ENCODE measurements at places on chromosomes 12 and 14.

DNA sequence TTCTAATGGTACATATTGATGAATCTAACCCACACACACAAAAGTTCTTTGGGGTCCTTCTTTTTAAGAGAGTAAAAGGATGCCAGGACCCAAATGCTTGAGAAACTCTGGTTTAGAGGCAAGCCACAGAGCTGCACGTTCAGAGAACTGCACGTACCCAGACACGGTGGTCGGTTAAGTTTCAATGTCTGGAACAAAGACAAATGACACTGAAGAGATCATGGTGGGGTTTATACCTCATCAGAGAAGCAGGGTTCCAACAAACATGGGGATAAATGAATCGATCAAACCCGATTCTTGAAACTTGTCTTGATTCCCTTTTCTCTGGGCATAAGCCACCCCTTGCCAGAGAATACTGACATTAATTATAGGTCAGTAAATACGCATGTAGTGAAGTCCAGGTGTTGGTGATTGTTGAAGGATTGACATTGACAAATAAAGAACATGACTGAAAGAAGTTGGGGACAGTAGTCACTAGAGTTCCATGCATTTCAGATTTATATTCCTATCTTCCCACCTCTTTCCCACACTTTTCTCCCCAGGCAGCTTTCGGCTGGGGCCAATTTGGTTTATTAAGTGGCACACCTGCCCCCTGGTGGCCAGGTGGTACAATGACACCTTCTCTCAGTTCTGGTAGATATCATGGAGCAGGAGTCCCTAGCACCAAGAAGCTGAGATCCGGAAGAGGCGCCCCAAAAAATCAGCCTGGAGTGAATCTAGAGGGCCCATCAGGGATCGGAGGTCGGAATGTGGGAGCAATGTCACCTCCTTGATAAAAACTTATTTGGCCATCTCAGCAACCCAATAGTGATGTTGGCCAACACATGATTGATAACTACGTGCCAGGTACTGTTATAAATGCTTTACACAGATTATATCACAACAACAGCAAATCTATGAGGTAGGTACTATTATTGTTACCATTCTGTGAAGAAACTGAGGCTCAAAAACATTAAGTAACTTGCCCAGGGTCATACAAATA lies 17.8 kb upstream of the HDAC7 start:
- peak; percentile 67 for DNase-seq

DNA sequence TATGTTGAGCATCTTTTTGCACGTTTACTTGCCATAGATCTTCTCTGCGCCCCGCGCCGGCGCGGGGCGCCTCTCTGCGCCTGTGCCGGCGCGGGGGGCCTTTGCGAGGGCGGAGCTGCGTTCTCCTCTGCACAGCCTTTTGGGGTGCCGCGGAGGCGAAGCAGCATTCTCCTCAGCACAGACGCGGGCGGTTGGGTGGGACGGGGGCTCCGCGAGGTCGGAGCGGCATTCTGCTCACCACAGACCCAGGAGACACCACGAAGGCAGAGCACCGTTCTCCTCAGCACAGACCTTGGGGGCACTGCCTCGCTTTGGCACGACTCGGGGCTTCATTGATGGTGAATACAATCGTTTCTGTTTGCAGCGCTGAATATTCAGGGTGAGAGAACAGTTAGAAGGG lies 28.5 kb upstream of the ANHX start:
- DNase-seq, result no peak

- DNase-seq, result no peak
These were observed 117.0 kb downstream of the TTC8 start for GRCh38 chr14:88941414-88941813.

DNA sequence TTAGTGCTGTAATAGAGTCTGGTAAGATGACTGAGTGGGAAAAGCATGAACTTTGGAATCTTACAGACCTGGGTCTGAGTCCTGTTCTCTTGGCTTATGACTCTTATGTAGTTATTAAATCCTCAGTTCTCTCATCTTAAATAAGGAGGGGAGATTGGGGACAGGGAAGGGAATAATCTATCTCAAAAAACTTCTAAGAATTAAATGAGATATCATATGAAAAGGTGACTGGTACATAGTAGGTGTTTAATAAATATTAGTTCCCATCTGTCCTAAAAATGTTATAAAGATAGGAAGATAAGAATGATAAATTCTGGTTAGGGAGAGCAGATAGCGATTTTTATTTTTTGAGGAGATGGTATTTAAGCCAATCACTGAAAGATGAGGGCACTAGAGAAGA lies 119.1 kb downstream of the INSM2 start:
- no peak for DNase-seq

DNA sequence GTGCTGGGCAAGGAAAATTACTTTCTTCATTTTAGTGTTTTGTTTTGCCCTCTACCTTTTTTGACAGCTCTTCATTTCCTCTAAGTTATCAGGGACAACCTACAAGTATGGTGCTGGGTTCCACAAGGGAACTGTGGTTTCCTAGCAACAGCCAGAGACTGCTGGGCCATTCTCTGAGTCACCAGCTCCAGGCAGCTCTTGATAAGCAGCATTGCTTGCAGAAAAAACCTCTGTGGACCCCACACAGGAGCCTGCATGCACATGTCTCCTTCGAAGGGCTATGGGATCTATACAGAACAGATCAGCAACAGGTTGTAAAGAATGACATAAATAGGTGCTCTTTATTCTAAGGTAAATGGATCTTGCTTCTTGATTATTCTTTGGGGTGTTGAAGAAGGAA lies 81.0 kb upstream of the CCDC196 start:
- DNase-seq, result no peak

DNA sequence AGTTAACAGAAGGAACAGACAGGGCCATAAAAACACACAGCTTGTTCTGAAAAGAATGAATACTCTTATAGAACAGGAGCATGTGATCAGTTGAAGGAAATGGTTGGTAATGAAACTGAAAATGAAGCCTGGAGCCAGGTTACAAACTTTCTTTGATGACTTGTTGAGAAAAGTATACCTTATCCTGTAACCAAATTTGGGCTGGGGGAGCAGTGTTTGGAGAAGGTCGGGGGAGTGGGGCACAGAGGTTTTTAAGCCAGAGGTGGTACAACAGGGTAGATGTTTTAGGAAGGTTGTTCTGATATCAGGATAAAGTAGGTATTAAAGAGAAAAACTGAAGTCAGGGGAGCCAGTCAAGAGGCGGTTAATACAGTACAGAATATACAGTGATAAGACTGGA lies 8.2 kb downstream of the GOLT1B start:
- DNase-seq, result no peak

GRCh38 chr12:56930241-56930640 lies 4.0 kb downstream of the SDR9C7 start:
- no peak for DNase-seq

DNA sequence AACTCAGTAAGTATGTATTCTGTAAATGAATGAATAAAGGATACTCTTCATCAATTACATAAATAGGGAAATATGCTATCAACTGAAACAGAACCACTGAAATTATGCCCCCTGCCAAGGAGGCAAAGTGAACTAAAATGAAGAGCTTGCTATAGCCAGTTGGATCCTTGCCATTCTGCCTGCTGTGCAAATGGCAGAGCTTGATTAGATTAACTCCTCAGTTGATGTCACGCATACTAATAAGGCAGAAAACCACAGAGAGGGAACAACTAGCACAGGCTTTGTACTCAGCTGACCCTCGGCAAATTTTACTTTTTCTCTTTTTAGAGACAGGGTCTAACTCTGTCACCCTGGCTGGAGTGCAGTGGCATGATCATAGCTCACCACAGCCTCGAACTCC lies 36.7 kb upstream of the FERMT2 start:
- no peak for DNase-seq
